ENCODE measurements at places on chromosomes 12 and 14. TPM values are rescaled to one million over a fixed set of nuclear protein-coding genes. Genes with fewer than 3 reads are reported as not detected.

TAS2R10 gene
- polyA plus RNA-seq, result not detected

TMEM233 gene
- 0.36 TPM for polyA plus RNA-seq

WNT1 gene
- not detected for polyA plus RNA-seq

TAOK3 gene
- 8.8 TPM for polyA plus RNA-seq

ADSS1 gene
- 15.7 TPM for polyA plus RNA-seq

BMP4 gene
- polyA plus RNA-seq, result 3.3 TPM

STON2 gene
- polyA plus RNA-seq, result 8.6 TPM

KIF26A gene
- 15.3 TPM for polyA plus RNA-seq

ENDOU gene
- polyA plus RNA-seq, result 0.80 TPM

TMEM121 gene
- 5.4 TPM for polyA plus RNA-seq

RNU7-1 gene
- polyA plus RNA-seq, result not detected

SART3 gene
- polyA plus RNA-seq, result 36.6 TPM

PMCH gene
- not detected for polyA plus RNA-seq

CCDC177 gene
- polyA plus RNA-seq, result 1.5 TPM

GPR65 gene
- 0.07 TPM for polyA plus RNA-seq

AICDA gene
- not detected for polyA plus RNA-seq

SERPINA9 gene
- polyA plus RNA-seq, result not detected

NOXRED1 gene
- polyA plus RNA-seq, result not detected

SLCO1A2 gene
- polyA plus RNA-seq, result 8.1 TPM

PLXNC1 gene
- 2.2 TPM for polyA plus RNA-seq

OAS2 gene
- 6.9 TPM for polyA plus RNA-seq

GLIPR1L1 gene
- polyA plus RNA-seq, result not detected

RPL10L gene
- polyA plus RNA-seq, result not detected

TEX22 gene
- 0.41 TPM for polyA plus RNA-seq

GPHB5 gene
- polyA plus RNA-seq, result not detected

ERO1A gene
- 9.3 TPM for polyA plus RNA-seq

LUM gene
- polyA plus RNA-seq, result 0.76 TPM

DPPA3 gene
- polyA plus RNA-seq, result not detected

PLEKHG7 gene
- polyA plus RNA-seq, result not detected

SLC7A7 gene
- 2.7 TPM for polyA plus RNA-seq

CHGA gene
- 1,071 TPM for polyA plus RNA-seq

HOXC10 gene
- polyA plus RNA-seq, result not detected

FZD10 gene
- 1.5 TPM for polyA plus RNA-seq

RFX4 gene
- 5.5 TPM for polyA plus RNA-seq

TAS2R43 gene
- polyA plus RNA-seq, result not detected

KLRD1 gene
- polyA plus RNA-seq, result 0.46 TPM

BDKRB1 gene
- polyA plus RNA-seq, result not detected

UNC79 gene
- polyA plus RNA-seq, result 9.3 TPM

BHLHE41 gene
- 24.7 TPM for polyA plus RNA-seq

ASCL1 gene
- polyA plus RNA-seq, result 368 TPM

SLC5A8 gene
- not detected for polyA plus RNA-seq

BAZ1A gene
- 7.7 TPM for polyA plus RNA-seq

DLK1 gene
- polyA plus RNA-seq, result 233 TPM

PTPRO gene
- polyA plus RNA-seq, result 16.0 TPM

All from brain (organoid and tissue), 16 donors.